ENCODE measurements at places on chromosomes 13 and 19.
A peak's percentile ranks its signal among the peaks of the same experiment; 100 is the strongest.

GRCh38 chr13:71799324-71799723, 67.7 kb downstream of the DACH1 start:
- no peak overlapping the region for H3K4me3 ChIP-seq
- no peaks in the 10 kb centered on the region for H3K36me3 ChIP-seq
- H3K27me3 ChIP-seq = no peaks in the 10 kb centered on the region
- H3K4me1 ChIP-seq = peaks cover 4% of the 10 kb centered on the region
- no peak for DNase-seq

- DNase-seq = no peak
- H3K4me3 ChIP-seq = no peak overlapping the region
- H3K27ac ChIP-seq = no peak overlapping the region
Measured at GRCh38 chr19:29793116-29793727, 18.6 kb upstream of the CCNE1 start.

DNA sequence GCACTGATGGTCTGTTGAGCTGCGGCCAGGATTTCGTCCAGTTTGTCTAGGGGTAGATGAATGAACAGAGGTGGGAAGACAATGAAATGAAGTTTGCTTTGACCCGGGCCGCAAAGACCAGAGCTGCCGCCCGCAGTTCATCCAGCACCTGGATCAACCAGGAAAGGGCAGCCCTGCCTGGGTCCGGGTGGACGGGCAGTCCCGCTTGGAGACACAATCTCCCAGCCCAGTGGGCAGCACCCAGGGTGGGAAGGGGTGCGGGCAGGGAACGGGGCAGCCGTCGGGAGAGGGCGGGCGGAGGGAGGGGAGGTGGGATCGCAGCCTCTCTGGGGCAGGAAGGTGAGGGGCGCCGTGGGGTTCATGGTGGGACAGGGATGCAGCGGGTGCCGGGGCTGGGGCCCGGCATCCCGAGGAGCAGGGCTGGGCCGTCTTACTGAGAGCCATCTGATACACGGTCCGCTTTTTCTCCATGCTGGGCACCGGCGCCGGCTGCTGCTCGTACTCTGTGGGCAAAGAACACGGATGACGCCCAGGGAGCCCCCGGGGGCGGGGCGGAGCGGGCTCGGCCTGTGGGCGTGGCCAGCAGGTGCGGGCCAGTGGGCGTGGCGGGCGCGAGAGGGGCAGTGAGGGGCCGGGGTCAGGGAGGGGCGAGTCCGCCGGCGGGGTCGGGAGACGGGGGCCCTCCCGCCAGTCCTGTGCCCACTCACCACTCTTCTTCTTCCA, 33.1 kb downstream of the SHANK1 start:
- H3K27me3 ChIP-seq = peaks cover 7% of the 10 kb centered on the region
- H3K4me3 ChIP-seq = no peak overlapping the region
- H3K4me1 ChIP-seq = no peaks in the 10 kb centered on the region
- peaks cover 18% of the 10 kb centered on the region for H3K36me3 ChIP-seq

GRCh38 chr19:41327576-41328156, 17.7 kb downstream of the CCDC97 start:
- H3K4me3 ChIP-seq = peak overlapping the region; percentile 79
- H3K4me1 ChIP-seq = peaks cover 67% of the 10 kb centered on the region
- no peak for DNase-seq
- H3K36me3 ChIP-seq = peaks cover 46% of the 10 kb centered on the region
- H3K27me3 ChIP-seq = peaks cover 31% of the 10 kb centered on the region
- H3K27ac ChIP-seq = peak overlapping the region; percentile 80

- peaks cover 14% of the 10 kb centered on the region for H3K36me3 ChIP-seq
- peaks cover 17% of the 10 kb centered on the region for H3K4me1 ChIP-seq
- H3K27me3 ChIP-seq = peaks cover 8% of the 10 kb centered on the region
- peak; percentile 90 for DNase-seq
Measured at GRCh38 chr13:80341101-80341755, at the start of gene SPRY2. TSS of gene SPRY2 (minus strand) at chr13:80341126. CDS start at chr13:80337705, 3,421 bp downstream.

DNA sequence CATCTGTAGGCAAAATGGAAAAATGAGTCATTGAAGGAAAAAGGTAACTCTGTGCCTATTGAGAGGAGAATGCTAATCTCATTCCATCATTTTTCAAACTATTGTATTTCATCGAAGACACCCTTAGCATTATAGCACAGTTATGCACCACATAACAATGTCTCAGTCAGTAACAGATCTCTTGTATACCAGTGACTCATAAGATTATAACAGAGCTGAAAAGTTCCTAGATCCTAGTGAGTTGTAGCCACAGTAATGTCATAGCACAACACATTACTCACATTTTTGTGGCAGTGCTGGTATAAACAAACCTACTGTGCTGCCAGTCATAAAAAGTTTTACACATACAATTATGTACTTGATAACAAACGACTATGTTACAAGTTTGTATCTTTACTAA, 1077.6 kb downstream of the DIAPH3 start:
- DNase-seq = no peak
- no peak overlapping the region for H3K27ac ChIP-seq
- H3K4me1 ChIP-seq = peaks cover under 1% of the 10 kb centered on the region
- H3K27me3 ChIP-seq = no peaks in the 10 kb centered on the region
- H3K36me3 ChIP-seq = no peaks in the 10 kb centered on the region

DNA sequence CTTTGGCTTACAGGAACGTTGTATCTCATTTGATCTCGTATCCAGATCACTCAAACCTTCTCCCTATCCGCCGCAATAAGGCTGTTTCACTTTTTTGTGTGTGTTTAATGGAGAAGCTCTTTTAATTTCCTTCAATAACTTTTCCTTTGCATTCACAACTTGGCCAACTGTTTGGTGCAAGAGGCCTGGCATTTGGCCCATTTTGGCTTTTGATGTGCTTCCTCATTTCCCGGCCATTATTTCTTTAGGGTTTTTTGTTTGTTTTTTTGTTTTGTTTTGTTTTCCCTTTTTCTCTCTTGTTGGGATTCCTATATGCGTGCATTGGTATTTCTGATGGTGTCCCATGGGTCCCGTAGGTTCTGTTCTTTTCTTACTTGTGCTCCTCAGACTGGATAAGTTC, 6.1 kb upstream of the UPF3A start:
- peaks cover 27% of the 10 kb centered on the region for H3K36me3 ChIP-seq
- H3K27me3 ChIP-seq = no peaks in the 10 kb centered on the region
- no peak for DNase-seq
- H3K4me1 ChIP-seq = peaks cover 11% of the 10 kb centered on the region
- H3K4me3 ChIP-seq = no peak overlapping the region
- H3K27ac ChIP-seq = no peak overlapping the region

DNA sequence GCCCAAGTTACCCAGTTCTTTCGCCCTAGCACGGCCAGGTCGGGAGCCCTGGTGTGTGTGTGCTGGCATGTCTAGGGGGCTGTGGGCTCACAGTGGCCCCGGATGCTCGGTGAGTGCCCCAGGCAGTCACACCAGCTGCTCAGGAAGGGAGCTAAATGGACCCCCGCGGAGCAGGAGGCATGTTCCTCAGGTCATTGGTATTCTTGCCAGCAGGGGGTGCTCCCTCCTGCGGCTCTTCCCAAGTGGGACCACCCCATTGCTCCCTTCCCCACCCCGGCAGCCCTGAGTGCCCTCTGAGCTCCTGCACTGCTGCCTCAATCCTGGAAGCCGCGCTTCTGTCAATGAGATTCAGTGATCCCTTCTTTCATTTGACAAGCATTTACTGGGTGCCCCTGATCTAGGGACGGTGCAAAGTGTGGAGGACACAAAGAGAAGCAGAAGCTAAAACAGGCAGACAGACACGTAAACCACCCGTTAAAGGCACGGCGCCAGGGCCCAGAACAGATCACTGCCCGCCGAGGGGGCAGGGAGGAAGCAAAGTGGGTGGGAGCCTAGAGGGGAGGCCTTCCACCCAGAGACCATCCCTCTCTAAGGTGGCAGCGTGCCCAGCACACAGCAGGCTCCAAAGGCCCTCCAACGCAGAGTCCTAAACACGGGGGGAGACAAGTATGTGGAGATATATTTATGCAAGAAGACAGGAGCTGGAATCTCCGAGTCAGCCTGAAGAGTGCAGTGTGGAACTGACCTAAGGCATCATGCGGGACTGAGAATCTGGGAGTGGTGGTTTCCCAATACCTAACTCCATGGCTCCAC, 5.2 kb upstream of the ADPRHL1 start:
- H3K27ac ChIP-seq = no peak overlapping the region
- peak; percentile 56 for DNase-seq
- peaks cover 1% of the 10 kb centered on the region for H3K27me3 ChIP-seq
- no peaks in the 10 kb centered on the region for H3K4me1 ChIP-seq
- H3K4me3 ChIP-seq = no peak overlapping the region

GRCh38 chr19:14761607-14762006, 16.8 kb downstream of the ADGRE2 start:
- H3K27ac ChIP-seq = no peak overlapping the region
- H3K4me3 ChIP-seq = no peak overlapping the region
- peaks cover 6% of the 10 kb centered on the region for H3K36me3 ChIP-seq
- DNase-seq = no peak
- H3K27me3 ChIP-seq = peaks cover 13% of the 10 kb centered on the region
- peaks cover 8% of the 10 kb centered on the region for H3K4me1 ChIP-seq

- H3K36me3 ChIP-seq = peaks cover 10% of the 10 kb centered on the region
- peaks cover 15% of the 10 kb centered on the region for H3K4me1 ChIP-seq
- H3K4me3 ChIP-seq = no peak overlapping the region
- peaks cover 3% of the 10 kb centered on the region for H3K27me3 ChIP-seq
- no peak for DNase-seq
Measured at GRCh38 chr13:113464476-113464875, 11.2 kb upstream of the ADPRHL1 start.

DNA sequence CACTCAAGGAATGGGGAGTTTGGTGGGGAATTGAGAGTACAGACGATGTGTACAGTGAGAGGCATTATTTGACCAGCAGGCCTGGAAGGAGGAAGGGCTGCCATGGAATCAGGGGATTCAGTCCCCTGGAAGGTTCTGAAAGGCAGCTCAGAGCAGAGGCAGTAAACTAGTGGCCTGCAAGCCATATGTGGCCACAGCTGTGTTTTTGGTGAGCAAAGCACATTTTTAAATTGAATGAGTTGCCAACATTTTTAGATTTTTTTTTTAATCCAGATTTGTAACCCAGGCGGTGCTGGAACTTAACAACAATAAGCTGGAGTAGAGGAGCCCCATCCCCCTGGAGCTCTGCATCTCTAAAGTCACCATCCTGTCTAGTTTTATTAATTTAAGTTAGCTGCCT, 95.3 kb upstream of the IPO5 start:
- no peaks in the 10 kb centered on the region for H3K4me1 ChIP-seq
- DNase-seq = no peak

GRCh38 chr19:6802336-6803035, 30.0 kb downstream of the VAV1 start:
- no peak for DNase-seq
- no peak overlapping the region for H3K4me3 ChIP-seq
- H3K36me3 ChIP-seq = peaks cover 10% of the 10 kb centered on the region

- H3K27me3 ChIP-seq = no peaks in the 10 kb centered on the region
- peak overlapping the region; percentile 52 for H3K4me3 ChIP-seq
- no peak overlapping the region for H3K27ac ChIP-seq
- H3K4me1 ChIP-seq = no peaks in the 10 kb centered on the region
- DNase-seq = peak; percentile 90
- H3K36me3 ChIP-seq = no peaks in the 10 kb centered on the region
Measured at GRCh38 chr13:75219479-75220237, 262.3 kb downstream of the TBC1D4 start.

- no peak overlapping the region for H3K27ac ChIP-seq
- no peak for DNase-seq
- H3K27me3 ChIP-seq = peaks cover 2% of the 10 kb centered on the region
- peaks cover 7% of the 10 kb centered on the region for H3K36me3 ChIP-seq
- H3K4me1 ChIP-seq = peaks cover 8% of the 10 kb centered on the region
- no peak overlapping the region for H3K4me3 ChIP-seq
Measured at GRCh38 chr19:18501832-18502231, 20.0 kb downstream of the ELL start.

DNA sequence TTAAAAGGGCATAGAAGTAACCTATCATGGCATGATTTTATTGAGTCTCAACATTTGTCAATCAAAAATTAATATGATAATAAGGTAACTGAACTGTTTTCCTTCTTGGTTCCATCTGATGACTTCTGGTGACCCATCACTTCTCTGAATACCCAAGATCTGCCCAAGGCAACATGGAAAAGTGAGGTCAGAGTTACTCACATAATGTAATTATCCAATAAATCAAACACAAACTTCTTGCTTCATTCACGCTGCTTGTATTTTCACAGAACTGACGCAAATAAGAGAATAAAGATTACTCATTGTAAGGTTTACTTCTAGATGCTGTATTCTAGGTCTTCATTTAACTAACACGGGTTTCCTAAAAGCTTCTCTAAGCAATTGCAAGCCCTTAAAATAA, 361.6 kb downstream of the RBM26 start:
- no peaks in the 10 kb centered on the region for H3K36me3 ChIP-seq
- no peaks in the 10 kb centered on the region for H3K4me1 ChIP-seq
- no peak for DNase-seq
- no peaks in the 10 kb centered on the region for H3K27me3 ChIP-seq
- no peak overlapping the region for H3K4me3 ChIP-seq

GRCh38 chr13:50735071-50735470, 108.4 kb downstream of the DLEU7 start:
- H3K27me3 ChIP-seq = no peaks in the 10 kb centered on the region
- no peaks in the 10 kb centered on the region for H3K4me1 ChIP-seq
- H3K36me3 ChIP-seq = no peaks in the 10 kb centered on the region
- DNase-seq = no peak

DNA sequence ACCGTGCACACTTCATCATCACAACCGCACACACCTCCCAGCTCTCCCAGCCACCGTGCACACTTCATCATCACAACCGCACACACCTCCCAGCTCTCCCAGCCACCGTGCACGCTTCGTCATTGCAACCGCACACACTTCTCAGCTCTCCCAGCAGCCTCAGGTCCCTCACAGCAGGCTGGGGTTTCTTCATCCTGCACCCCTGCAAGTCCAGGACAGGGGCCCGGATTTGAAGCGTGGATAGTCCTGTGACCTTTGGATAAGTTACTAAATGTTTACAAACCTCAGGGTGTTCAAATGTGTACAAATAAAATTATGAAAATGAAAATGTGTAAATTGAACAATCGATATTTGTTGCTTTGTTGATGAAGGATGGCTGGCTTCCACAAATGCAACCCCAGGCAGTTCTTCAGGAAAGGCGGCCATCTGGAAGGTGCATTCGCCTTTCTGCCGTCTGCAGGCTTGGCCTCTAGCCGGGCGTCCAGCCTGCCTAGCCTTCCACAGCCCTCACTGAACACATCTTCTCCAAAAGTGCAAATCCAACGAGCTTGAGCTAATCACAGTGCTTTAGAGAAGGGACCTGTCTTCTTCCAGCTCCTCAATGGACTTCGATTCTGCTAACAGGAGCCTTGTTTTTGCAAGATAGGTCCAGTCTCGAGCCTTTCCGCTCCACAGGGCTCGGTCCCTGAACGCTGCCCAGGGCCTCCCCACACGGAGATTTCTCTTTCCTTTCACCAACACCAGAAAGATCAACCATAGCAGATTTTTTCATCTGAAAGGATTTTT, 74.2 kb downstream of the SPACA7 start:
- H3K27me3 ChIP-seq = peaks cover 4% of the 10 kb centered on the region
- no peaks in the 10 kb centered on the region for H3K4me1 ChIP-seq
- DNase-seq = no peak
- no peak overlapping the region for H3K4me3 ChIP-seq

GRCh38 chr19:51467864-51468544, 9.8 kb upstream of the SIGLEC8 start:
- H3K4me1 ChIP-seq = peaks cover 47% of the 10 kb centered on the region
- peaks cover 4% of the 10 kb centered on the region for H3K27me3 ChIP-seq
- DNase-seq = no peak
- no peaks in the 10 kb centered on the region for H3K36me3 ChIP-seq

Measured in endothelial cell (in vitro differentiated cells).